ENCODE measurements at places on chromosomes 7 and 10.

DNA sequence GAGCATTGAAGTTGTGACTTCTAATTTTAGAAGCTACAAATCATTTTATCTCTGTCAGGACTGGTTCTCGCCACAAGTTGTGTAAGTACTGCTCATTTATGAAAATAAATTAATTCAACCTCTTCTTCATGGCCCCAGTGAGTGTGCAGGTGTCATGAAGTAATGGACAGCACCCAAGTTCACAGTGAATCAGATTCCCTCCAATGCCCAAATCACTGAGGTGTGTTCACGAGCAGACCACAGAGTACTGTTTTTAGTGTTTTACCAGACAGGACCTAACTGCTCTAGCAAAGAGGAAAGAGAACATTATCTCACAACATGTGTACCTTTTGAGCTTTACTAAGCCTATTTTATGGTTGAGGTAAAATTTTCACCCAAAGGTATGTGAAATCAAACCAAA, 980.0 kb downstream of the CNTNAP2 start:
- no peak for DNase-seq

DNA sequence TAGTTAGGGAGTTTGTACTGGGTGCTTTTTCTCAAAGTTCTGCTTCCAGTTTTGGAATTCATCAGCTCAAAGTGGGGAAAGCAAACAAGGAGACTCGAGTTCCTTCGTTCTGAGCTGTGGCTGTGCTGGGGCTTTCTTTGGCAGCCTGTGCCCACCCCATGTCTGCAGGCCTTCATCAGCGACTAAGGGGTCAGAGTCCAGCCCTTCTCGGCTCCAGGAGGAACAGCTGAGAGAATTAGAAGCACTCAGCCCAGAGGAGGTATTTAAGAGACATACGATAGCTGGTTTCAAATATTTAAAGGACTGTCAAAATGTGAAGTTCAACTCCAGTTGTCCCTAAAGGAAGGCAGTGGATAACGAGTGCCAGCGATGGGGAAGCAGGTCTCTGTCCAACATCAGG, 41.3 kb downstream of the SH3PXD2A start:
- DNase-seq = no peak

DNA sequence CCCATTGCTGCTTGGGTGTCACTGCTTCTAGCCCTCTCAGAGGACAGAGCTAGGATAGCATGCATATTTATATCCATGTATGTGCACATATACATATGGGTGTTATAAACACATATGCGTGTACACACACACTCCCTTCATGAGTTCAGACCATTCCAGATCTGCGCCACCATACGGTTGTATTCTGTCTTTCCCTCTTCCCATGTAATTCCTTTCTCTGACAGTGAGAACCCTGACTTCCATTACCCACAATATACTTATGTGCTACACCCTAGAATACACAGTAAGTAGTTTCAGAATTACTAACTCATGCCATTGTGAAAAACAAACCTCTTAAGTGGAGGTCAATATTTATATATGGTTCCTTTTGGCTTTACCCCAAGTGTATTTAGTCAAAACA, 116.6 kb upstream of the SAMD8 start:
- DNase-seq = no peak

DNA sequence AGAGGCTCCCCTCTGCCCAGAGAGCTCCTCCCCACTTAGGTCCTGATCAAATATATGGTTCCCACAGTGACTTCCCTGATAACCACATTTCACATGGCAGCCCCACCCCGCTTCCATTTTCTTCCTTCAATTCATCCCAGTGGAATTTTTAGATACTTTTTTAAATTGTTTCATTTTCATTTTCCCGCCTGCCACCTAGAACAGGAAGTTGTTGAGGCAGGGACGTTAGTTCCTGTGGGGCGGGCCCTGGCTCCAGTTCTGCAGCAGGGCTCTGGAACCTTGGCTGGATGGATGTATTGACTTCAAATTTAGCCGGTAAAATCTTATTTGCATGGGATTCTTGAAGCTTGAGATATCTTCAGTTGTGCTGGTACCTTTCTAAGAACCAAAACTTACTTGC, 226.6 kb downstream of the PAXIP1 start:
- DNase-seq = no peak

DNA sequence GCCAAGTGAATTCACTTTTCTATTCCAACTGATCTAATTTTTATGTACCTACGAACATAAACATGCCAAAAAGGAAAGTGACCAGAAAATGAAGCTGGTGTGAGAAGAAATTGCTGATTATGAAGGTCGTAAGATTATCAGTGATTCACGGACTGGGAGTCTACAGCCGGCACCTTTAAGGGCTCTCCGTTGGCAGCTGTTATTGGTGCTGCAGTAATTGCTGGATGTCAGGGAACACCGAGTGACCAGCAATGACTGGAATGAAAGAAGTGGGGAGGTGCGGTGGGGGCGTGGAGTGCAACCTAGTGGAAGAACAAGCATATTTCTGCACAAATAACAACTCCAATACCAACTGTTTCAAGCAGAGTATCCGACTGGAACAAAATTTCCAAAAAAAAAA, 109.8 kb upstream of the TARP start:
- no peak for DNase-seq

GRCh38 chr7:118214051-118214832, 10.3 kb upstream of the ANKRD7 start:
- peak; percentile 46 for DNase-seq
